ENCODE measurements at places on chromosomes 3 and 15.

GRCh38 chr3:171026597-171027293 is at the start of gene SLC2A2:
SLC2A2 (minus strand) TSS chr3:171026720; CDS start chr3:171026670, 50 bp downstream.
- no peak for DNase-seq

GRCh38 chr3:62164196-62164595 is 209.2 kb downstream of the FEZF2 start:
- no peak for DNase-seq

GRCh38 chr3:77125966-77126365 is 86.1 kb downstream of the ROBO2 start:
- no peak for DNase-seq

DNA sequence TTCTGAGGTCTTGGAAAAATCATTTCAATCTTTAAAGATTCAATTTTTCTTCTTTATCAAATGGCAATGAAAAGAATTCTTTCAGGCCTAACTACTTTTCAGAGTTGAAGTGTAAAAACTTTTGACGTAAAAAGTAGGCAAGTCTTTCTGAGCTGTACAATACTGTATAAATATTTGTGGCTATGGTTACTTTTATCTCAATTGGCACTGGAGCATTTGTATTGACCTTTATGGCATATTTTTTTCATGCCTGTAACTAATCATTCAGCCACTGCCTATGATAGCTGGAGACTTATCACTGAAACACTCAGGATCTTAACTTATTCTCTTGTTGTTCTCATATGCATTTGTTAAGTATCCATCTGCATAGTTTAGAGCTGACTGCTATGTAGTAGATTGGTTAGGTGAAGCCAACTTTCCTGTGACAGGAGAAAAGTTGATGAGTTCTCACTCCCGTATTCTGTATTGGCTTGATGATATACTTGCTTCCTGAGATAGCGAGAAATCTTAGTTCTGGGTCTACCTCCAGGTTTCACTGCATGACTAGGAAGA is 290.4 kb upstream of the TBL1XR1 start:
- DNase-seq, result no peak

GRCh38 chr15:76533060-76533820 is 196.7 kb downstream of the ISL2 start:
- no peak for DNase-seq

- DNase-seq, result no peak
These were observed 297.5 kb upstream of the DCBLD2 start for GRCh38 chr3:99199021-99199420.

GRCh38 chr3:139111392-139112229 is 66.9 kb upstream of the PRR23C start:
- no peak for DNase-seq

- no peak for DNase-seq
These were observed 463.5 kb upstream of the RASGRP1 start for GRCh38 chr15:39028069-39028468.

GRCh38 chr3:82088749-82089148 is 327.3 kb upstream of the GBE1 start:
- DNase-seq, result no peak

GRCh38 chr15:28107111-28107903 is 8.2 kb upstream of the OCA2 start:
- peak; percentile 29 for DNase-seq

Data from activated gamma-delta T cell (primary cell).